ENCODE measurements at places on chromosomes 6 and 20. TPM values are rescaled to one million over a fixed set of nuclear protein-coding genes. Genes with fewer than 3 reads are reported as not detected.

DNA sequence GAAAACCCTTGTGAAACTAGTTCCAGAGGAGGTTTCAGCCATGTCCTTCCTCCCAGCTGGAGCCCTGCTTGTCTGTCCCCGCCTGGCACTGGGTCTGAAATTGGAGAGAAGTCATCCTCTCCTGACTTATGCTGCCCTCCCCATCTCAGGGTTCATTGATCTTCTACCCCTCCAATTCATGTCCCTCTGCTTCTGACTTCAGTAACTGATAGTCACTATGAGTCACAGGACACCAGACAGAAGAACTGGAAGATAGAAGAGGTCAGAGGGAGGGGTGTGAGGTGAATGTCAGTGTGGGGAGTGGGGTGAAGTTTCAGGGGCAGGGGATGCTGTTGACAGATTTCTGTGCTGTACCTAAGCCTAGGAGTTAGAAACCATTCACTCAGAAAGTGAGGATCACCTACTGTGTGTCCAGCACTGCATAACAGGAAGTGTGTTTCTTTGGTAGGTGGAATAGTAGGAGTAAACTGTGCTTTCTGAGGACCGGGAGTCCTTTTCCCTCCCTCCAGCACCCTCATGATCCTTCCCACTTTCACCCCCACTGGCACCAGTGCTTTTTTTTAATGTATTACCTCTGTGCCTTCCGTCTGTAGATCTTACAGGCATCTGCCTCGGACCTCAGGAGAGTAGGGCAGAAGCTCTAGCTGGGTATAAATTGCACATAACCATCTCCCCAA is 627 bp upstream of the RPP21 start:
- no peak for DNase-seq

DNA sequence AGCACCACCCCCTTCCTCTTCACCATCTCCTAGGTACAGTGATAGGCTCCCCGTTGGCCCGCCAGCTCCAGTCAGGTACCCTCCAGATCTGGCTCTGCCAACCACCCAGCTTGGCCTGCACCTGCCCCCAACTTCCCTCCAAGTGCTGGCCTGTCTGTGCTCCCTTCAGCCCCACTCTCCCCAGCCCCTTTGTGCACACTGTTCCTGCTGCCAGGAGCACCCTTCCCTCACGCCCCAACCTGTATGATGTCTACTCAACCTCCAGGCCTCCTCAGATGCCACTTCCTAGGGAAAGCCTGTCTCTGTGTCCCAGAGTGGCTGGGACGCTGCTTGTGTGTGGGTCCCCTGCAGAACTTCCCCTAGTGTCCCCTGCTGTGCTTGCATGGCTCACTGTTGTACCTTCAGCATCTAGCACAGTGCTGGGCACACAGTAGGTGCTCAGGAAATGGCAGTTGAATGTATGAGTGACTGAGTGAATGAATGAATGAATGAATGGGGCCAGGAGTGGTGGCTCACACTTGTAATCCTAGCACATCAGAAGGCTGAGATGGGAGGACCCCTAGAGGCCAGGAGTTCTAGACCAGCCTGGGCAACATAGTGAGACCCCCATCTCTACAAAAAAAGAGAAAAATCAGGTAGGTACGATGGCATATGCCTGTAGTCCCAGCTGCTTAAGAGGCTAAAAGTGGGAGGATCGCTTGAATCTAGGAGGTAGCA is 3.0 kb downstream of the ZBP1 start:
- DNase-seq = no peak

DNA sequence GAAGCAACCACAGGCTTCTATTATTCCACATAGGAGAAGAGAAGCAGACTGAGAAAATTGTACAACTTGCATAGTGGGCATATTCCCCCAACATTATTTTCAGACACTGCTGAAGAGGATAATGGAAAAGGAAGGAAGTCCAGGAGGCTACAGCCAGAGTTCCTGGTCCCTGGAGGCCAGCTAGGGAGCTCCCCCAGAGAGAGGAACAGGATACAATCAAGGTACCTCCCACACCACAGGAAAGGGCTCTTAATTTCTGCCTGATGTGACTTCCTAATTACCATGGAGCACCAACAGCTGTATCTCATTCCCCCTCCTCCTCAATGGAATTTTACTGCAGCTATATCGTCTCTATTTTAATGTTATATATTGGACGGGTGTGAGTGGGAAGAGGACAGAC is 594.3 kb upstream of the NRSN1 start:
- no peak for DNase-seq

Gene LBP
- not detected for total RNA-seq

GRCh38 chr20:5020760-5021159 is 19.4 kb upstream of the SLC23A2 start:
- no peak for DNase-seq

Gene SLC12A5
- 2.4 TPM for total RNA-seq

Gene DZANK1
- total RNA-seq = 2.6 TPM

GRCh38 chr20:57974863-57975262 is 253.6 kb downstream of the ANKRD60 start:
- no peak for DNase-seq

DNA sequence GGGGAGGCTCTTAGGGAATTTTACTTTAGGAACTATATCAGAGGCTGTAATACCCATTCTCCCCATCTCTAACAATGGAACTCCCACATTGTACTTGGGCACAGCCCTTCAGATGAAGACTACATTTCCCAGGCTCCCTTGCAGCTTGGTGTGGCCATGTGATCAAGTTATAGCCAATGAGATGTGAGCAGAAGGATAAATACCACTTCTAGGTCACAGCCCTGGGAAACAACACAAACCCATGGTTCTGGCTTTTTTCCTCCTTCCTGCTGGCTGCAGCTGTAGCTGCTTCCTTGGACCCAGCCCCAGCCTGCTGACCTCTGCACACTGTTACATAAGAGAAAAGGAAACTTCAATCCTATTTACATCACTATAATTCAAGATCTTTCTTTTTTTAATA is 445.9 kb upstream of the JARID2 start:
- DNase-seq = peak; percentile 72

Gene RIMS1
- total RNA-seq = 0.81 TPM

GRCh38 chr6:13446381-13446780 is 41.0 kb downstream of the GFOD1 start:
- no peak for DNase-seq

GRCh38 chr20:37296371-37296770 is 6.9 kb downstream of the MANBAL start:
- no peak for DNase-seq

- no peak for DNase-seq
These were observed 24.5 kb downstream of the NCOA7 start for GRCh38 chr6:125815080-125815910.

DNA sequence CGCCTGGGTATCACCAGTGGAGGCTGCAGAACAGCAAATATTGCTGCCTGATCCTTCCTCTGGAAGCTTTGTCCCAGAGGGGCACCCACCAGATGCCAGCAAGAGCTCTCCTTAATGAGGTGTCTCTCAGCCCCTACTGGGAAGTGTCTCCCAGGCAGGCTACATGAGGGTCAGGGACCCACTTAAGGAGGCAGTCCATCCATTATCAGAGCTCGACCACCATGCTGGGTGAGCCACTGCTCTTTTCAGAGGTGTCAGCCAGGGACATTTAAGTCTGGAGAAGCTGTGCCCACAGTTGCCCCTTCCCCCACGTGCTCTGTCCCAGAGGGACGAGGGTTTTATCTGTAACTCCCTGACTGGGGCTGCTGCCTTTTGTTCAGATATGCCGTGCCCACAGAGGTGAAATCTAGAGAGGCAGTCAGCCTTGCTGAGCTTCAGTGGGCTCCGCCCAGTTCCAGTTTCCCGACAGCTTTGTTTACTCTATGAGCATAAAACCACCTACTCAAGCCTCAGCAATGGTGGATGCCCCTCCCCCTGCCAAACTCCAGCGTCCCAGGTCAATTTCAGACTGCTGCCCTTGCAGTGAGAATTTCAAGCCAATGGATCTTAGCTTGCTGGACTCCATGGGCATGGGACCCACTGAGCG is 25.9 kb upstream of the AIG1 start:
- DNase-seq = peak; percentile 32

GRCh38 chr6:2182251-2182650 is 63.2 kb downstream of the GMDS start:
- no peak for DNase-seq

- no peak for DNase-seq
These were observed 473.7 kb downstream of the QKI start for GRCh38 chr6:163888030-163888819.

- peak; percentile 63 for DNase-seq
These were observed 109.0 kb downstream of the ZFP64 start for GRCh38 chr20:52082612-52083011.

Gene TTPAL
- total RNA-seq = 17.9 TPM

GRCh38 chr6:48541649-48542048 is 430.7 kb upstream of the PTCHD4 start:
- peak; percentile 84 for DNase-seq

Gene RAMACL
- 0.26 TPM for total RNA-seq

- no peak for DNase-seq
These were observed 62.6 kb upstream of the SIRPA start for GRCh38 chr20:1832634-1833033.

DNA sequence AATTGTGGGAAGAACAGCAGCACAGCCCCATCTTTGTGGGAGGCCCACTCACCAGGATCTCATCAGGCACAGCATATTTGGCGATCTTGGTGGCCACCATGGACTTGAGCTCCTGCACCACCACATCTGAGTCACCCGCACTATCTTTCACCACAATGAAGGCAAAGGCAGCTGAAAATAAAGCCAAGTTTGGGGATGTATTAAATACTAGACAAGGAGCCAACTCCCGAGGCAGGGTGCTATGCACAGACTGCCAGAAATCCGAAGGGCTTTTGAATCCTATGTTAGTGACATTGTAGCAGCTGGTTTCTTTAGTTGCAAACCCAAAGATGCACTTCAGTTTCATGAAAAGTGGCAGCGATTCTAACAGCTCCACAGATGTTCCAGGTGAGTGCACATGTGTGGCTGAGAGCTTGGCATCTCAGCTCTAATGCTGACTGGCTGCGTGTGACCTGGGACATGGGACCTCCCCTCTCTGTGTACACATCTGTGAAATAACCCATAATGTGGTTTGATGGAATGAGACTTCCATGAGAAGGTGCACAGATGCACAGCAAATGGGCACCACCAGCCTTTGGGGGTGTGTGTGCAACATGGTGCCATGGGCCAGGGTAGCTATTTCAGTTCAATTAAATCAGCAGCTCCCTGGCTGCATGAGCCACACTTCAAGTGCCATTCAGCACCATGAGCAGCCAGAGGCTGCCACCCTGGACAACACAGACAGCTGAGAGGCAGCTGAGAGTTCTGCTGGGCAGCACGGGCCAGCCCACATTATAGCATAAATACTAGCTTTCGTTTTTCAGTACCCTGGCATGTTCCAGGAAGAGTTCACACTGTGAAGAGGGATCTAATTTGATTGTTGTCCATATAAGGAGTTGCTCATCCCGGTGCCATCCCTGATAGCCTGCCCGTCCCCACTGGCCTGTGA is 16.9 kb upstream of the APMAP start:
- DNase-seq = no peak

- no peak for DNase-seq
These were observed 88.2 kb downstream of the SMPDL3A start for GRCh38 chr6:122877302-122877701.

- peak; percentile 37 for DNase-seq
These were observed 309.9 kb downstream of the BMP7 start for GRCh38 chr20:56956534-56956933.

GRCh38 chr20:20207872-20208271 is 155.5 kb downstream of the CFAP61 start:
- DNase-seq = no peak

- no peak for DNase-seq
These were observed 147.7 kb downstream of the KCNQ5 start for GRCh38 chr6:72769459-72770125.

Gene CGA
- total RNA-seq = not detected

DNA sequence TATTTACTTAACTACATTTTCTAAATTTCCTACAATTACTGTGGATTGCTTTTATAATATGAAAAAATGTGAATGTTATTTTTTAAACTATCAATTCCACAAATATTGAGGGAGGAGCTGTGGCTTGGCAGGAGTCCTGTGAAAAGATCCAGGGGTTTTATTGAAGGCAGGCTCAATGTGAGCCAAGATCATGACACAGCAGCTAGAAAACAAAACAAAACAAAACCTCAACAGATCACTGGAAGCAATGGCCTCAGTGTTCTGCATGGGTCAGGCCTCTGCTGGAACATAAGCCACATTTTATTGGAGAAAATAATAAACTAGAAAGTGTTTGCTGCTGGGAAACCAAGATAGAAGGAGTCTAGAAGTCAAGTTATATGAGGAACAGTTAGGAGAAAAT is 19.4 kb upstream of the RCAN2 start:
- peak; percentile 23 for DNase-seq

GRCh38 chr20:48784273-48784641 is 43.5 kb downstream of the PREX1 start:
- no peak for DNase-seq

- no peak for DNase-seq
These were observed 97.9 kb downstream of the ANKRD60 start for GRCh38 chr20:58130581-58130980.

DNA sequence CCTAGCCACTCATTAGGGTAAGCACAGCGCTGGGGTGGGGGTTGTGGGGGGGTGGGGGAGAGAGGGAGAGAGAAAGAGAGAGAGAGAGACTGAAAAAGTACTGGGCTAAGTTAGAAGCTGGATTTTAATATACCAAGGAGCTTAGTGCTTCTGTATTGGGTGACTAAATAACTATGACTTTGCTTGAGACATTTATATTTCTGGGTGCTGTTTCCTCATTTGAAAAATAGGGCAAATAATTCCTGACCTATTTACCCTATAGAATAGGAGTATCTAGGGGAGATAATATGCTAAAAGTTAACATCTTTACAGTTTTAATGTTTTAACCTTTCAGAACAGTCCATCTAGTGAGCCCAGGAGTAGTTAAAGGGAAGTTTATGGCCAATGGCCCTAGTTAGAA is 7.7 kb downstream of the NKAIN2 start:
- DNase-seq = no peak

Gene ATP6V1G2
- 1.1 TPM for total RNA-seq

GRCh38 chr6:83378621-83379388 is 52.0 kb downstream of the ME1 start:
- DNase-seq = no peak

- DNase-seq = no peak
These were observed 111.9 kb downstream of the PPP1R14C start for GRCh38 chr6:150254770-150255169.

GRCh38 chr6:122614303-122614702 is 4.1 kb downstream of the PKIB start:
- no peak for DNase-seq

Gene APMAP
- total RNA-seq = 137 TPM
